T-helper 17 cell (primary cell): ENCODE measurements at places on chromosomes 6 and 20. TPM values are rescaled to one million over a fixed set of nuclear protein-coding genes. Genes with fewer than 3 reads are reported as not detected.

Gene TTLL9
- not detected for total RNA-seq

Gene TM9SF4
- 41.2 TPM for total RNA-seq

Gene AARS2
- 14.8 TPM for total RNA-seq

Gene PTCHD4
- total RNA-seq, result not detected

Gene KIAA1755
- total RNA-seq, result not detected

Gene HTR1B
- total RNA-seq, result not detected

Gene MCHR2
- total RNA-seq, result not detected

Gene C6orf132
- not detected for total RNA-seq

Gene MDFI
- total RNA-seq, result not detected

Gene RNF144B
- total RNA-seq, result 2.3 TPM

Gene MYLK2
- total RNA-seq, result not detected

Gene GABRR1
- total RNA-seq, result not detected

Gene OPRM1
- not detected for total RNA-seq

Gene SCGN
- total RNA-seq, result not detected

Gene RNF182
- total RNA-seq, result 0.25 TPM

Gene SPINT4
- total RNA-seq, result not detected

Gene PNLDC1
- total RNA-seq, result 1.2 TPM

Gene PRKN
- total RNA-seq, result 8.3 TPM

Gene RCAN2
- total RNA-seq, result not detected

Gene MYCT1
- total RNA-seq, result not detected

Gene BTBD3
- 1.1 TPM for total RNA-seq

Gene PGK2
- total RNA-seq, result not detected

Gene BRPF3
- total RNA-seq, result 27.6 TPM

Gene RPP40
- 2.1 TPM for total RNA-seq

Gene CST2
- not detected for total RNA-seq

Gene PRRT1
- total RNA-seq, result 0.35 TPM

Gene RUNX2
- total RNA-seq, result 50.8 TPM

Gene HAO1
- not detected for total RNA-seq

Gene THBD
- total RNA-seq, result 1.1 TPM

Gene C20orf204
- 7.8 TPM for total RNA-seq

Gene FERMT1
- 0.16 TPM for total RNA-seq
